NCI-H1436 (cell line): ENCODE measurements at places on chromosomes 4 and X.

- DNase-seq: peak; percentile 14
These were observed at the start of gene EFHC2 for GRCh38 chrX:44343412-44344141. Gene EFHC2, minus strand, starts transcription at chrX:44343672. Its CDS starts 84 bp downstream, at chrX:44343588.

DNA sequence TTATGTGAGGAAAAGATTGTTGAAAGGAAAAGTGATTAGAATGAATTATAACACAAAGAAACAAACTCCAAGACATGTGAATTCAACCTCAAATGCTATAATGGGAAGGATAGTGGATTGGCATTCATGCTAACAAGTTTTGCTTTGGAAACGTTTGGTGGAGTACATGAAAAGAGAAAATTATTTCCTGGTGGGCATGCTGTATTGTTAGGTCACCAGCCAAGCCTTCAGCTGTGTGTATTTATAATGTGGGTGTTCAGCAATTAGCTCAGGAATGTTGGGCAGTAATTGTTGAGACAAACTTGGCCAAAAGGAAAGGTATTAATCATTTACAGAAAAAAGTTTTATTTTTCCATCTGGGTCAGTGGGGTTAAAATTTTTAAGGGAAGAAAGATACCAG lies 198.9 kb upstream of the ARSJ start:
- DNase-seq: no peak

GRCh38 chr4:184845367-184846021 lies 19.7 kb upstream of the ACSL1 start:
- no peak for DNase-seq

- no peak for DNase-seq
These were observed 95.9 kb downstream of the RASL11B start for GRCh38 chr4:52957835-52958631.

DNA sequence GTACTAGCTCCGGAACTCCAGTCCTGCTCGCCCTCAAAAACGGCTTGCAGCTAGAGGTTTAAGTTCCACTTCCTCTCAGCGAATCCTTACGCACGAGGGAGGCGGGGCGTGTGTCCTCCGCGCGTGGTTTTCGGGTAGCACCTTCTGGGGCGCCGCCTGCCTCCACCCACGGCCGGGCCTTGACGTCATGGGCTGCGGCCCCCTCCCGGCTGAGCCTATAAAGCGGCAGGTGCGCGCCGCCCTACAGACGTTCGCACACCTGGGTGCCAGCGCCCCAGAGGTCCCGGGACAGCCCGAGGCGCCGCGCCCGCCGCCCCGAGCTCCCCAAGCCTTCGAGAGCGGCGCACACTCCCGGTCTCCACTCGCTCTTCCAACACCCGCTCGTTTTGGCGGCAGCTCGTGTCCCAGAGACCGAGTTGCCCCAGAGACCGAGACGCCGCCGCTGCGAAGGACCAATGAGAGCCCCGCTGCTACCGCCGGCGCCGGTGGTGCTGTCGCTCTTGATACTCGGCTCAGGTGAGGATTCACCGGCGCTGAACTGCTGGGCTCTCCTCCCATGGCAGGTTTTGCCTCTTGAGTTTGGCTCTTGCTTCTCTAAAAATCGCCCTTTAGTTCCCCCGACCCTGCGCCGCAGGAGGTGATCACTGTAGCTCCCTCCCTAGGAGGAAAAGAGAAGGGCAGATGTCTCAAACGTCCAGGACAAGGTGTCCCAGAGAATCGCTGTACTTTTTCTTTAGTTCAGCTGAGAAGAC lies at the start of gene AREG:
Gene AREG, plus strand, starts transcription at position 246 of the 752 bp plus-strand sequence. Its CDS starts 210 bp downstream, at position 456.
- DNase-seq: no peak

- DNase-seq: no peak
These were observed 95.8 kb downstream of the MGST2 start for GRCh38 chr4:139761461-139761860.

DNA sequence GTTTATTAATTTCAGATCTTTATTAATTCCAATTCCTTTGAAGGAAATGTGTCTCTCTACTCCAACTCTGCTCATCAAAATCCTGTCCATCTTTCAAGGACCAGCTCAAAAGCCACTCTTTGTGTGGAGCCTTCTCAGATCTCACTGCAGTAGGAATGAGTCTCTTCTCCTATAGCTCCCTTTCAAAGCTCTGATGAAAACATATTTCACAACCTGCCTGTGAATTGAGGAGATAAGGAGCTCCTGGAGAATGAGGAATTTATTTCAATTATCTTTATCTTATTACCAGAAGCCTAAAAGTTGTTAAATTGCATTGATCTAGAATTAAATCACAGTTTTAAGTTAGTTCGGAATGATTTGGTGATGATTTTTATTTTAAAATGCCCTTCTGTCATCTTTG lies 92.6 kb upstream of the TRPC3 start:
- DNase-seq: no peak
